ENCODE measurements at places on chromosomes 2 and 18.

DNA sequence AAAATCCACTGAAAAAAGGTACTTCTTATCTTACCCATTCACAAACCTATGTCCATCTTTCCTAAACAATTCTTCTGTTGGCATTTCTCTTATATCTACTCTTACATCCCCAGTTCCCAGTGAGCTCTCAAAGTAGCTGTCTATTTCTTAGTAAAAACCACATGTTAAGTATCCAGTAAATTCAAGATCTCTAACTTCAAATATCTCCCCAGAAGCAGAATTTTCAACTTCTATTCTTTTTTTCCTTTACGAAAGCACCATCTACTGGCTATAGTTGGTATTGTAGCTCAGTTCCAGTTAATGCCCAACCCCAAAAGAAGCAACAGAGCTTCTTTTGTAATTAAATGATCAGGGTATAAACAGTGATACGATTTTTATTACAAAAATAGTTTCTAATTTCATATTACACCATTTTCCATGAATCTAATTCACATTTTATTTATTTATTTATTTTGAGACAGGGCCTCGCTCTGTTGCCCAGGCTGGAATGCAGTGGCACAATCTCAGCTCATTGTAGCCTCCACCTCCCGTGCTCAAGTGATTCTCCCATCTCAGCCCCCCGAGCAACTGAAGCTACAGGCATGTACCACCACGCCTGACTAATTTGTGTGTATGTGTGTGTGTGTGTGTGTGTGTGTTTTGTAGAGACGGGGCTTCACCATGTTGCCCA lies 28.5 kb downstream of the HRH4 start:
- peak; percentile 26 for DNase-seq

- DNase-seq, result no peak
Measured at GRCh38 chr2:55031505-55031904, 18.7 kb downstream of the RTN4 start.

DNA sequence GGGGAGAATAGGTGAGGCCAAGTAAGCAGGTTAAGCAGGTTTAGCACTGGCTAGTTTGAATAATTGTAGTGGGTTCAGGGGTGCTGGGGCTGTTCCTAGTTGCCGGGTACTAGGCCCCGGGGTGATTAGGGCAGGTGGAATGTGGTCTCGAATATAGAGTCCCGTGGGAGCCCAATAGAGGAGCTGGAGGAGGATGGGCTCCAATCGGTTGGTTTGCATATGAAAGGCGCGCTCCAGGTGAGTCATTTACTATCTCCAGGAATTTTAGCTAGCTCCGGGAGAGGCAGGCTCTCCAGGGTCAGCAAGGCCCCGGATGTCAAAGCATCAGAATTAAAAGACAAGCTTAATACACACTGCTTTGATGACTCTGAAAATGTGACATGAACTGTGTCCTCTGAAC lies 304.0 kb downstream of the ZNF521 start:
- DNase-seq, result no peak

GRCh38 chr2:237485304-237485703 lies 1.7 kb upstream of the MLPH start:
- DNase-seq, result no peak

DNA sequence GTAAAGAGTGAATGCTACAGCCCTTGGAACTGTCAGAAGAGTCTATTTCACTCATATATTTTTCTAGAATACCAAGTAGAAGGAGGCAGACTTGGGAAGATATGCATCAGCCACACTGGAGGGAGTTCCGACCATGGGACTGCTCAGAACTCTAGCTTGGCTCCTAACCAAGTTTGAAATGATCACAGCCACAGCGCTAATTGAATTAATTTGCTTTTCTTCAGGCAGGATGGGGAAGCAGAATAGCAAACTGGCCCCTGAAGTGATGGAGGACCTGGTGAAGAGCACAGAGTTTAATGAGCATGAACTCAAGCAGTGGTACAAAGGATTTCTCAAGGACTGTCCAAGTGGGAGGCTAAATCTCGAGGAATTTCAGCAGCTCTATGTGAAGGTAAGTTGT lies 51.4 kb downstream of the VSNL1 start:
- DNase-seq, result no peak

DNA sequence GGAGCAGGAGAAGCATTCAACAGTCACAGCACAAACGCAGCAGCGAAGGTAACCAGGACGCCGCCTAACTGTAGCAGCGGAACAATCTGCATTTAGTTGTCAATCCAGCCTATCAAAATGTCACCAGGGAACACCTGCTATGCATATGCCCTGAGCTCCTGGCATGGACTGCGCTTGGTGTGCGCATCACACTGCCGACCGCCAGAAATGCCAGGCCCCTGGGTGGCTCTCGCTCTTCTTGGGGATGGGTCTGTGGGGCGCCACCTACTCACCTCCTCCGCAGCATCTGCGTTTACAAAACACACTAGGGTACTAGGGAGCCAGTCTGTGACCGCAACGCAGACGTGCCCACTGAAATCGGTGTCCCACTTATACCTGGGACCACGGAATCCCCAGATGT lies 31.7 kb downstream of the ZNF516 start:
- no peak for DNase-seq

GRCh38 chr2:201126308-201127151 lies 10.6 kb downstream of the CFLAR start:
- peak; percentile 63 for DNase-seq

DNA sequence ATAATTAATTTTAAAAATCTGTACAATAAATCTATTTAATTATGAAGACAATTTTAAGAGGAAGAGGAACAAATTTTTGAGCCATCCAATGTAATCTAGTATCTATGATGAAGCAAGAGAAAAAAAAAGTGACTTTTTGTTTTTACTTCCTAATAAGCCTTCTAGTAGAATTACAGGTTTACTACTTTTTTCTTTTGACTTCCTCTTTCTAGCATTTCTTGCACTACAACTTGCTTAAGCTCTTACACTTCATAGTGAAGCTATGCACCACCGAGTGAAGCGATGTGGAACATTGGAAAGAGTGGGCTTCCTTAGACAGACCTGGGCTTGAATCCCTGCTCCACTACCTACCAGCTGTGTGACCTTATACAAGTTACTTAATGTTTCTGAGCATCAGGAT lies 2.1 kb downstream of the SERPINB2 start:
- no peak for DNase-seq

- DNase-seq, result no peak
Measured at GRCh38 chr2:55452879-55453278, 33.2 kb upstream of the CCDC88A start.

DNA sequence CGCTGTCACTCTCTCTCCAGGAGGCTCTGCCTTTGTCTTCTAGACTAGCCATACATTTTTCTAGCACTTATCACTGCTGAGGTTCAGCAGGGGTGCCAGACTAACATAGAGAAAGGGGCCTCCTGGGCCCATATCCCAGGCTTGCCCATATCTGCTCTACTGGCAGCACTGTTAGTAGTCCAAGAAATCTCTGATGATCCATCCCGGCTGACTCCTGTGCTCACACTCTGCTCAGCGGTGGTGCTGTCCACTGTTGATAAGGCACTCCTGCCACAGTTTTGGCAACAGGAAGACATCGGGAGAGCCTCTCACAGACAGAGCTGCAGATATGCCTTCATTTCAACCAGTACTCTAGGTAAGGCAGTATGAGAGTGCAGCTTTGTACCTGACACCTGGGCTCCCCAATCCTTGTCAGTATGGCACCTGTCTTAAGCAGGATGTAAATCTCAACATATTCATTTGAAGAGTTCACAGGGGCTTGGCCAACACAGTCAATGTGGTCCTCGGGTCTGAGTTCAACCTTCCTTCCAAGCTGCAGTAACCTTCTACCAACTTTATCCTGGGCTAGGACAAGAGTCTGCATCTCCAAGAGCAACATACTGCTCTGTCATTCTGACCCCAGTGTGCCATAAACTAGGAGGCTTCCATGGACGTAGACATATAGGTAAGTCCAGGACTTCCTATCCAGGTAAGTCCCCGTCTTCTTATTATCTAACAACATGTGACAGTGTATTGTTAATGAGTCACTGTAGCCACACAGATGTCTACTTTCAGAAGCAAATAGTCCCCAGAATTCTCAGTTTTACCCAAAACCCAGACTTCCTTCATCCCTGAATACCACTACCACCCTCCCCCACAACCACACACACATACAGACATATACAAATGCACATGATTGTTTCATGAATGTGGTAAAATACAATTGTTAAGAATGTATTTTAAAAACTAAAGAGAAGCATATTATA lies 16.2 kb downstream of the KLF7 start:
- peak; percentile 52 for DNase-seq

DNA sequence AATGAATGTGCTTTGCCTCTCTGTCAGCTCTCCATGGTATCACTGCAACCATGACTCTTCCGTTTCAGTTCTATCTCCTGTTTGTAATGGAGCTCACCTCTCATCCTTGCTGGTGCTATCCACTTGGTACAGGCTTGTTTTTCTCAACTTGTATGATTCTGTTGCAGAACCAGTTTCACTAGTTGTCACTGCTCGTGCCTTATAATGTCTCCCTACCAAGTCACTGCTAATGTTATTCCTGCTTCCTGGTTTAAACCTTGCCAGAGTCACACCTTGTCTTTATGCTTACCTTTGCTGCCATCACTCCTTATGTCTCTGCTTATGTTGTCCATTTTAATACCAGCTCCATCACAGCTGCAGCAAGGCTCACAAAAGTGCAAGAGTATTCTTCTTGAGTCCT lies 1191.0 kb upstream of the LRRTM1 start:
- no peak for DNase-seq

DNA sequence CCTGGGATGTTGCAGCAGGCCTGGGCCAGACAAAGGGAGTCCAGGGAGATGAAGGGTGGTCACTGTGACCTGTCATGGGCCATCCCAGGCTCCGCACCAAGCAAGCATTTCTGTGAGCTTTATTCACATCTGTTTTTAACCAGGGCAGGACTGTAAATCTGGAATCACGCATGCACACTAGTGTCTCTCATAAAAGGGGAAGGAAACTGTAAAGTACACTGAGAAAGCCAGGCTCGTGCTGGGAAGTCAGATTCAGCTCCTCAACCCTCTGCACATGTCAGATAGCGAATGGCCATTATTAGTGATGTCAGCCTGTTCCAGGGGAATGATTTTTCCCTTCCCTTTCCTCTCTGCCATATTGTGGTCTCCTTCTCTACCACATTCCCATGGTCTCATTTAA lies 818.6 kb upstream of the RAB6C start:
- no peak for DNase-seq

DNA sequence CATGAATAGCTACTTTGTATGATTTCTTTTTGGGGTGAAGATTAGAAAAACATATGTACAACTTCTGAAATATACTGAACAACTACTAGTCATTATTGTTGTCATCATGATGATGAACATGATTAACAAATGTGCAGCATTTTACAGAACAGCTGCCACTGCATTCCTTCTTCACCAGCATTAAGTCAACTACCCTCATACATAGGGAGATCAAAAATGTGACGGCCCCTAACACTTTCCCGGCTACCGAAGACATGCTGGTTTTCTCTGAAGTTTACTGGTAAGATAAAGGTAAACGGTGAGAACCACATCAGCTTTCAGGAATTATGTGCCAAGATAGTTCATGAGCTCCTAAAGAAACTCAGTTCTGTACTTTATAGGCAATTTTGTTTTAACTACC lies 121.0 kb upstream of the LRATD1 start:
- no peak for DNase-seq

DNA sequence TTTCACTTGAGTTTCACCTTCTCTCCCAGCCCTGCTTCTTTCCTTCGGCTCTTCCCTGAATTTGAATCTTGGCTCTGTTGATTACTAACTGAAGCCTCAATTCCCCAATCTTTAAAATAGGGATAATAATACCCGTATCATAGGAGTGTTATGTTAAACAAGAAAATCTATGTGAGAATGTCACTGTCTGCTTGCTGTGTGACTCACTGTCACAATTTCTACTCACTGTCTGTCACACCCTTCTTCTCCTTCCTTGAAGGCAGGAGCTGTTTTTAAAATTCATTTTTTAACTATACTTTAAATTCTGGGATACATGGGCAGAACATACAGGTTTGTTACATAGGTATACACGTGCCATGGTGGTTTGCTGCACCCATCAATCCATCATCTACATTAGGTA lies 141.6 kb upstream of the CXCR4 start:
- DNase-seq, result no peak

GRCh38 chr2:236970656-236971010 lies 115.1 kb upstream of the COPS8 start:
- DNase-seq, result peak; percentile 60

DNA sequence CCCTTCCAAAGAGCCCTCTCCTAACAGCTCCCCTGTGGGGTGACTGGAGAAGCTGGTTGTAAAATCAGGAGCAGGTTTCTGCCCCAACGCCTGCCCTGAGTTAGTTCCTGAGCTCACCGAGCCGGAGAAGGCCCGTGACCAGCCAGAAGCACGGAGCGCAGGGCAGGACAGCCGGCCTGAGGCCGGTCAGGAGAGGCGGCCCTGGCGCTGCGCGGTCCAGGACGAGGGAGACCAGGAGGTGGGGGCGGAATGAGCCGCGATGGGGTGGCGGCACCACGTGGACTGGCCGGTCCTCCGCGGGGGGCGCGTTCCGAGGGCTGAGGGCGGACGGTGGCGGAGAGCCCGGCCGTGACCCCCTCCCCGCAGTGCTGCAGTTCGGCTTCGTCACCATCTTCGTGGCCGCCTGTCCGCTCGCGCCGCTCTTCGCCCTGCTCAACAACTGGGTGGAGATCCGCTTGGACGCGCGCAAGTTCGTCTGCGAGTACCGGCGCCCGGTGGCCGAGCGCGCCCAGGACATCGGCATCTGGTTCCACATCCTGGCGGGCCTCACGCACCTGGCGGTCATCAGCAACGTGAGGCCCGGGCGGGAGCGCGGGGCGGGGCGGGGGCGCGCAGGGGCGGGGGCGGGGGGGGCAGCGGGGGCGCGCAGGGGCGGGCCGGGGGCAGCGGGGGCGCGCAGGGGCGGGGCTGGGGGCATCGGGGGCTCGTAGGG lies 29.0 kb downstream of the ANO7 start:
- DNase-seq, result peak; percentile 57

DNA sequence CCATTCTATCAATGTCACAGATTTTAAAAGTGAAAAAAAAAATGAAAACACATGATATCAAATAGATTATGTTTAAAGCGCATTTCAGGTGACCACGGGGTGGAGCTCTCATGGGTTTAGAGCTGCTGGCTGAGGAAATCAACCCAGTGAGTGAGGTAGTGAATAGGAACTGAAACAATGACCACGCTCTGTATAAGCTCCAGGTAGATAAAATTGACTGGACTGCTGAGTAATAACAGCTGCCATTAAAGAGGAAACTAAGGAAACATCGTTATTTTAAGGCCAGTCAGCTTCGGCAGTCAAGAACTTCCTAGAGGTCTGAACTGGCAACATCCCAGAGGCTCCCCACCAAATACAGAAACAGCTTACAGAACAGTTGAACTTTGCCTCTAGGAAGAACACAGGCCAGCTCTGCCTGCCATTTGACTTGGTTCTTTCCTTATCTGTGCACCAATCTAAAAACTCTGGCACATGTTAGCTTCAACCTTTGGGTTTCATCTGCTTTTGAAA lies 185.9 kb downstream of the PDE1A start:
- DNase-seq, result peak; percentile 18

- no peak for DNase-seq
Measured at GRCh38 chr2:119455066-119455718, 23.5 kb downstream of the TMEM37 start.

DNA sequence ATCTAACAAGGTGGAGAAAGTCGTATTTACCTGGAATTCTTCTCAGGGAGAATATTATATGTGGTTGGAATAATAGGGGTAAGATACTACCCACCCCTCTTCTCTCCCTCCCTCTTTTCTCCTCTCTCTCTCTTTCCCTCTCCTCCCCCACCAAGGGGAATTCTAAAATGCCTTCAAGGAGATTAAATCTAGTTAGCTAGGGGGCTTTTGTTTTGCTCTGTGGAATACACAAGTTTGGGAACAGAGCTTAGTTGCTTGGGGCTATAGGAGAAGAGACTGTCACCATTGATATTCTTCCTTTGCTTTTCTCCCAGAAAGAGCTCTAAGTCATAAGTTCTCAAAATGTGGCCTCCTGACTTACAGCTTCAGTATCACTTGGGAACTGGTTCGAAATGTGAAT lies 34.5 kb downstream of the TAF1B start:
- DNase-seq, result no peak
